ENCODE measurements at places on chromosomes 5 and 9.

GRCh38 chr5:57172466-57173318 lies 1.2 kb upstream of the GPBP1 start:
- peak; percentile 26 for DNase-seq

DNA sequence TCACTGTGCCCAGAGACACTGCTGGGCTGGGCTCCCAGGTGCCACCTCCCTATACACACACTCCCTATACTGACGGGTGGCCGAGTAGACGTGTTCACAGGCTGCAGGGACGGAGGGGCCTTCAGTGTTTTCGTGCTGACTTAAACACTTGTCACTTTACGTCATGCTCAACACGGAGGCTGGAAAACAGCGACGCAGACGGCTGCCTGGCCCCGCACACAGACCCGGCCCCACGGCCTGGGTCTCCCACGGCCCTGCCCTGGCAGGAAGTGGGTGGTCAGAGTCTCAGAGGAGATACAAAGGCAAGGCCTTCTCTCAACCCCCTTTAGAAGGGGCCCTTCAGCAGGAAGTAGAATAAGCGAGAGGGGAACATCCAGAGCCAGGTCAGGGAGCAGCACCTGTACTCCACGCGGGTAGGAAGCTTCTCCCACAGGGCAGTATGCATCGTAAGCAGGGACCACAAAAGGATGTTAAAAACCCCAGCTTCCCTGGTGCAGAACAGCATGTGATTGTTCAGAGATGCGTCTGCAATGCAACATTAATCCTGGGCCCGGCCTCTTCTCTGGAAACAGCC lies 11.9 kb upstream of the TBC1D9B start:
- DNase-seq: no peak

GRCh38 chr9:38342096-38342495 lies 50.4 kb upstream of the ALDH1B1 start:
- no peak for DNase-seq

- no peak for DNase-seq
Observed at GRCh38 chr5:135533794-135534193, 2.0 kb downstream of the NEUROG1 start.

GRCh38 chr5:74643111-74643562 lies 2.6 kb upstream of the ENC1 start:
- DNase-seq: no peak
